Urinary bladder (tissue), 4 donors: ENCODE measurements at places on chromosomes 2 and 18. TPM values are rescaled to one million over a fixed set of nuclear protein-coding genes. Genes with fewer than 3 reads are reported as not detected.

DNA sequence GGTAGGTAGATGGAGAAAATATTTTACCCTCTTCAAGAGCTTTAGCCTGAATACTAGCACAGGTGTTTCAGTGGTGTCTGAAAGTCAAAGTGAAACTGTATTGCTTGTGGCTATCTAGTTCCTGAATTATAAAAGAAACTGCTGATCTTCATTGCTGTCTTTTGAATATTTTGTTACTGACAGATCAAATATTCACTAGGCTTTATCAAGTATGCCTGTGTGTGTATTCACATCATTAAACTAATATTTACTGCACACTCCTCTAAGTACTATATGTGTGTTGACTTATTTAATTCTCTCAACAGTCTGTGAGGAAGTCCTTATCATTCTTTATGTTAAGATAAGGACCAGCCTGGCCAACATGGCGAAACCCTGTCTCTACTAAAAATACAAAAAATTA is 139.6 kb downstream of the SOCS6 start:
- DNase-seq: no peak

GRCh38 chr18:76503649-76504386 is 8.8 kb upstream of the ZNF516 start:
- DNase-seq: no peak

DNA sequence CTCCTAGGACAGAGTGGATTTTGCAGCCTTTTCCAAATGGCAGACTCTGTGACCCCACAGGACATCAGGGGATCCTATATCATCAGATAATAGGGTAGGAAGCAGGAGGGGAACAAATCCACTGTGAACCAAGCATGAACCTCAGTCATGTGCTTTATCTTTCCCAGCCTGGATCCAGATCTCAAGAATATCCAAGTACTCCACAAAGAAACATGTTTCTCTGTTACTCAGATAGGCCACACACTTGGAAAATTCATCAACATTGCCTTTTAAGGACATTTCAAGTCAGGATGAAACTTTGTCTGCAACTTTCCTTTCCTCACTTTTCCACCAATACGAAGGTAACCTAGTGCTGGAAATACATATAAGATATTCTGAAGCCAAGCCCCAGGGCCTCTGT is 85.8 kb downstream of the RDH14 start:
- no peak for DNase-seq

DNA sequence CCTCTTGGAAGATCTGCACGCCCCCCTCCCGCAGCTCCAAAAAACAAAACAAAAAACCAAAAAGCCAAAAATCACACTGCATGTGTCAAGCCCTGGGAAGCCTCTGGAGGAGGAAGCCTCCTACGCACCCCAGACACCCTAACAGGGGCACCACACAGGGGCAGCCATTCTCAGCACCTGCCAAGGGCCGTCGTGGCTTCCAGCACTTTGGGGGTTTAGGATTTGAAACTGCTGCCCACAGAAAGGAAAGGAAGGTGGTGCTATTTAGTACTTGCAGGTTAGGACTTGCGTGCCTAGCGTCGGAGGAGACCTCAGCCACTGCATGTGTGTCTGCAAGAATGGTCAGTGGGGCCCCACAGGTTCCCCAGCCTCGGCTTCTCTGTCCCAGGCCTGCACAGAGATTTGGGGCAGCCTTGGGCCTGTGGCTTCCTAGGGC is 419 bp upstream of the GPR55 start:
- DNase-seq: no peak

DNA sequence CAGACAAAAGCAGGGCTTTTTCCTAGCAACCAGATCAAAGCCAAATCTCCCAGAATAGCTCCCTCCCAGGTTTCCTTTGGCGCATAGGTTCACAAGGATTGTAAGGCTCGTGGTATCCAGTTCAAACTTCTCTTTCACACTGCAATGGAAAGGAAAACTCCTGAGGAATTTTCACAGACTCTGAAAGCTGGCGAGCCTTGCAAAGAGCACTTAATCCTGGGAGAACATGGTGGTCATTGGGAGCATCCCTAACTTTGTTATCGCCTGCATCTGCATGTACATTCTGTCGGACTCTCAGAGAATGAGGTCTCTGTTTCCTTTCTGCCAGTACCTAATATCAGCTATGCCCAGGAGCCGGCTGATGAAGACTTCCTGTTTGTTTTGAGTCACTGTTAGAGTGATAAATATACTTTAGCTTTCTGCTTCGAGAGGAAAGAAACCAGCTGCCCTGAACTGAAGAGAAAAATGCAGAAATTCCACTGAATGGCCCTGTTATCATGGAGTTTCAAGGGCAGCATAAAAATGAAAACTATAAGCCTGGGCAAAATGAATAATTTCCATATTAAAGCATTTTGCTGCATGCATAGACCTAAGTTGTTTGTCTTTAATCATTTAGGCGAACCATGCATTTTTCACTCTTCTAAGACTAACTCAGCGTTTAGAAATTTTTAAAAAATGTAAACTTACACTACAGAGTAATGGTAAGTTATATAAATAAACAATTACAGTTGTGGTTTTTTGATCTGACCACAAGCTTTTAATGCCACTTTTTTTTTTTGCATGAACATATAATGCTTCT is 76.4 kb upstream of the ZEB2 start:
- DNase-seq: no peak

- no peak for DNase-seq
These were observed 77.3 kb downstream of the SRBD1 start for GRCh38 chr2:45533771-45534170.

- no peak for DNase-seq
These were observed 68.7 kb downstream of the ASB1 start for GRCh38 chr2:238495422-238495821.

DNA sequence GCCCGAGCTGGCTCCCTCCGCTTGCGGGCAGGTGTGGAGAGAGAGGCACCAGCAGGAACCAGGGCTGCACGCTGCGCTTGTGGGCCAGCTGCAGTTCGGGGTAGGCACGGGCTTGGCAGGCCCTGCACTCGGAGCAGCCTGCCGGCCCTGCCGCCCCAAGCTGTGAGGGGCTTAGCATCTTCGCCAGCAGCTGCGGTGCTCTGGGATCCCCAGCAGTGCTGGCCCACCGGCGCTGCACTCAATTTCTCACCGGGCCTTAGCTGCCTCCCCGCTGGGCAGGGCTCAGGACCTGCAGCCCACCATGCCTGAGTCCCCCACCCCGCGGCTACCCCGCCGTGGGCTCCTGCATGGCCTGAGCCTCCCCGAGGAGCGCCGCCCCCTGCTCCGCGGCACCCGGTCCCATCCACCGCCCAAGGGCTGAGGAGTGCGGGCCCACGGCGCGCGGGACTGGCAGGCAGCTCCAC is 434.4 kb upstream of the RGPD4 start:
- no peak for DNase-seq

DNA sequence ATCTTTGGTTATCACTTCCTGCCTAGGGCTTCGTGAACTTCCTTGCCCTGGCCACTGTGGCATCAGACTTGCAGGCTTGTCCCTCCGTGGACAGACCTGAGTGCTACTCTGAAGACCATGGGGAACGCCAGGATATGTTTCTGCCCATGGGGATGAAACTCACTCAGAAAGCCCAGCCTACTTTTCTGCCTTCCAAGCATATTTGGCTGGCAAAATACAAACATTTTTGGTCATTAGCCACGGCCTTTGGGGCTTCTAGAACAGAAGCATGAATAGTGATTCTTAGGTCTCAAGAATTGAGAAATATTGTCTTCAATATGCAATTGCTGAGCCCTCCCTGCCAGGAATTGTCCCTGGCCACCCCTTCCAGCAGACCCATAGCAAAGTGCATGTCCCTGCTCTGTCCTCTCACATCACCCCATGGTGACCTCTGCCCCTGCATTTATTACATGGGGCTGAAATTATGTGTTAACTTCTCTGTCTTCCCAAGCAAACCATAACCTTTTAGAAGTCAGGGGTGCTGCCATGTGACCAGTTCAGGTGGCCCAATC is 152.4 kb downstream of the OSR1 start:
- no peak for DNase-seq

DNA sequence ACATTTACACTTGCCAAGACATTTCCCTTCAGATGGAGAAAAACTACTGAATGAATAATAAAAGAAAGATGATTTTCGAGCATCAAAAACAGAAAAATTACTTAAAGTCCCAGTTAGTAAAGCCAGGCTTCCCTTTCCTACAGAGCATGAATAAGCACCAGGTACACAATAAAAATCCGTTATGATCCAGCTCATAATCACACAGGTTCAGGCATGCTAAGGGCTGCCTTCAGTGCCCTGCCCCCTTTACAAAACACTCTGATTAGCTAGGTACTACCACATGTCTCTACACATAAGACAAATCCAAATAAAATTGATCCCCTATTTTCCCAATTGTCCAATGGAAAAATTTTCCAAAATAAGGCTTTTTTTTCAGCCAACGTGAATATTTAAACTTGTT is 413.2 kb upstream of the LRATD1 start:
- no peak for DNase-seq

GRCh38 chr2:181850936-181851560 is 40.5 kb upstream of the ITPRID2 start:
- DNase-seq: no peak

DNA sequence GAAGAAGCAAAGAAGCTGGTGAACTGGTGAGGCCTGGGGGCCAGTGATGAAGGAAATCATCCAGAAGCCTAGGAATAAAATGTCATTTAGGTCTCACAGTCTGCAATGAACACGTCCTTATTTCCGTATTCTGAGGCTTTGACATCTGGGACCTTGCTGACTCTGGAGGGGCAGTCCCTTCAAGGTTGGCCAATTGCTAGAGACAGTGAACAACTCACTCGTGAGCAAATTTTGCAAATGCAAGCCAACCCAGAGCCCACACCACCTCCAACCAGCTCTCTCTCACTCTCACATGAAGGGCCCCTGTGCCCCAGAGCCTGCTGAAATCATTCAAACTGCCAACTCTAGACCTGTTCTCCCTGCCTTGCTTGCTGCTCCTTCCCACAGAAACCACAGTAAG is 279.1 kb upstream of the LYPD1 start:
- no peak for DNase-seq

DNA sequence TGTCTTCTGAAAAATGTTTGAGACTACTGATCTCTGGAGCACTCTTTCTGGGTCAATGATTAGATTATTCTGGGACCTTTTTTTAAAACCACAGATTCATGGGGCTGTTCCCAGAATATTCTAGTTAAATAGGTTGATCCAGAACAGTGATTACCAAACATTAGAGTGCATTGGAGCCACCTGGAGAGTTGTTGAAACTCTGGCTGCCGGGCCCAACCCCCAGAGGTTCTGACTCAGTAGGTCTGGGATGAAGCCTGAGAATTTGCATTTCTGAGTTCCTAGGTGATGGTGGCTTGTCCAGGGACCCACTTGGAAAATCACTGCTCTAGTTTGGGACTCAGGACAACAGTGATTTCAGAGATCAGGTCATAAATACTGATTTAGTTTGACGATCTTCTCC is 197.3 kb downstream of the PTPRM start:
- DNase-seq: no peak

GRCh38 chr2:166627893-166628292 is 133.8 kb upstream of the SCN7A start:
- DNase-seq: no peak

DNA sequence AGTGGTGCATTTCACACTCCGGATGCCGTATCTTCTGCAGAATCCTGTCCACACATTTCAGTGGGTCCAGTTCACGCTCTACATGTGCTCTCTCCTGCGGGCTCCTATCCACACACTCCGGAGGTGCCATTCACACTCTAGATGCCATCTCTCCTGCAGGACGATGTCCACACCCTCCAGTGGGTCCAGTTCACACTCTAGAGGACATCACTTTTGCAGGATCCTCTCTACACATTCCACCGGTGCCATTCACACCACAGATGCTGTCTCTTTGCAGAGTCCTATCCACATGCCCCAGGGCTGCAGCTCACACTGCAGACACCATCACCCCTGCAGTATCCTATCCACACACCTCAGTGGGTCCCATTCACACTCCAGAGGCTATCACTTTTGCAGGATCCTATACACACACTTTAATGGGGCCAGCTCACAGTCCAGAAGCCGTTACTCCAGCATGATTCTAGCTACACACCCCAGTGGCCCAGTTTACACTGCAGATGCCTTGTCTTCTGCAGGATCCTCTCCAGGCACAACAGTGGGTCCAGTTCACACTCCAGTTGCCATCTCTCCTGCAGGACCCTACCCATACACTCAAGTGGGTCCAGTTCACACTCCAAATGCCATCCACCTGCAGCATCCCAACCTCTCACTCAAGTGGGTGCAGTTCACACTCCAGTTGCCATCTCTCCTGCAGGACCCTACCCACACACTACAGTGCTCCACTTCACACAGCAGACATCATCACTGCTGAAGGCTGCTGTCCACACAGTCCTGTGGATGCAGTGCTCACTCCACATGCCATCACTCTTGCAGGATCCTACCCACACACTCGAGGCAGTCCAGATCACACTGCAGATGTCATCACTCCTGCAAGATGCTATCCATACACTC is 2.1 kb upstream of the PXDN start:
- DNase-seq: no peak

DNA sequence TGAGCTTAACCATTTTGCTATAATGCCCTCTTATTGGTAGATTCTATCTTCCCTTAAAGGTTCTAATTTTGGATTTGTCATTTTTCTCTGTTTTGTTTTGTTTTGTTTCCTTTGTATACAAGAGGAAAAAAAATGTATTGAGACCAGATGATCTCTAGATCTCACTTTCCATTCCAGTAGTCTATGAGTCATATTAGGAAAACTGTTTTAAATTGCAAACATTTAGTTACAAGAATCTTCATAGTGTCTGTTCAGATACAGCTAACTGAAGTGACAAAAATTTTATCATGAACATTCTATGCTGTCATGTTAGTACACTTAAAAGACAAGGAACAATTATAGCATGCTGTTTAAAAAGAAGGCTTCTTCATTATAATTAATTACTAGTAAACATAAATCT is 322.8 kb downstream of the LRRTM4 start:
- no peak for DNase-seq

- DNase-seq: no peak
These were observed 50.1 kb downstream of the TMEM178A start for GRCh38 chr2:39715822-39716221.

GRCh38 chr18:43277164-43277600 is at the start of gene SYT4:
SYT4 (minus strand) TSS chr18:43277490; CDS start chr18:43277281, 209 bp downstream.
- peak; percentile 53 for DNase-seq

GRCh38 chr2:237297421-237298150 is 116.4 kb downstream of the COL6A3 start:
- DNase-seq: no peak

The EMILIN1 gene
- total RNA-seq: 122 TPM

The SNORC gene
- total RNA-seq: 0.48 TPM

The IL1B gene
- total RNA-seq: 2.3 TPM

The PKDCC gene
- 172 TPM for total RNA-seq

The MC2R gene
- total RNA-seq: not detected

The SP100 gene
- 82.3 TPM for total RNA-seq

The LIMS2 gene
- 18.7 TPM for total RNA-seq

The SPRED2 gene
- total RNA-seq: 19.1 TPM

The PROM2 gene
- 13.6 TPM for total RNA-seq

The YES1 gene
- 70.2 TPM for total RNA-seq

The RPS27A gene
- 945 TPM for total RNA-seq

The ERFE gene
- total RNA-seq: 0.79 TPM

The TNS1 gene
- 191 TPM for total RNA-seq

The SEC11C gene
- 11.1 TPM for total RNA-seq

The NETO1 gene
- total RNA-seq: 2.4 TPM
